ENCODE measurements at places on chromosomes 4 and X.

DNA sequence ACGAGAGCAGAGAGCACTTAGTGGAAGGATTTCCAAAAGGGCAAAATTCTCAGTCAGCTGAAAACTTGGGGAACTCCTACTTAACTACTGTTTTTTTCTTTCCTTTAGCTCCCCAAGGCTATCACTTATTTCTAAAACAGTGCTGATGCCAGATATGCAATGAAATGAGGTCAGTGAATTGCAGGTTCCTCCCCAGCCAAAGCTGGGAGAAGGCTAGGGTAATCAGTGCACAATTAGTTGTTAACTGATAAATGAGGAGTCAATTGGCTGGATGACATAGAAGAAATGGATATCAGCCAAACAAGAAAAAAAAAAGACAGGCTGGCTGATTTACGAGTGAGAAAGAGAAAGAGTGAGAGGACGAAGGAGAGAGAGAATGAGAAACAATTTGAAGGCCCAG, 195.6 kb downstream of the GPC3 start:
- DNase-seq = no peak

DNA sequence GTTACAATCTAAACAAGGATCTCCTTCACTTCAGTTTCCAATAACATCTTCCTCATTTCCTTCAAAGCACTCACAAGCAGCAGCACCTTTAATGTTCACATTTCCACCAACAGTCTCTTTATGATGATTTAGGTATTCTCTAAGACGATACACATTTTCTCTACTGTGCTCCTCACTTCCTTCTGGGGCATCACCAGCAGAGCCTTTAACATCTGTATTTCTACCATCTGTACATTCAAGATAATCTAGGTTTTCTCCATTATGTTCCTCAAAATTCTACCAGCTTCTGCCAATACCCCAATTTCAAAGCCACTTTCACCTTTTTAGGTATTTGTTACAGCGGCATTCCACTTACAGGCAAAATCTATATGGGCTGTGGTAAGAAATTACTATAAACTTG, 80.6 kb downstream of the FBXW7 start:
- no peak for DNase-seq

DNA sequence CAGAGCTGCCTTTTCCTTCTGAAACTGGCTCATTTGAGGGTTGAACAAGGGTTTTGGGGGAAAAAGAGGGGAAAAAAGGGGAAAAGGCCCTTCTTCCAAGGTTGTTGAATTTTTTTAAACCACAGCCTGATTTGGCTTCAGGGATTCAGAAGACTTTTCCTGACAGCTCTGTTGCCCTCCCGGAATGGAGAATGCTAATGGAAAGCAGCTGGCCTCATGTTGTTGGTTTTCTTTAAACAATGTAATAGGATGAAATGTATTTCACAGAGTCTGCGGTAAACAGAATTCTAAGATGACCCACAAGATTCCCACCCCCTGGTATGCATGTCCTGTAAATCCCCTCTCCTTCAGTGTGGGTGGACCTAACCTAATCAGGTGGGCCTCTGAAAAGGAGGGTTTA, 3.3 kb upstream of the KIAA1210 start:
- DNase-seq = no peak

DNA sequence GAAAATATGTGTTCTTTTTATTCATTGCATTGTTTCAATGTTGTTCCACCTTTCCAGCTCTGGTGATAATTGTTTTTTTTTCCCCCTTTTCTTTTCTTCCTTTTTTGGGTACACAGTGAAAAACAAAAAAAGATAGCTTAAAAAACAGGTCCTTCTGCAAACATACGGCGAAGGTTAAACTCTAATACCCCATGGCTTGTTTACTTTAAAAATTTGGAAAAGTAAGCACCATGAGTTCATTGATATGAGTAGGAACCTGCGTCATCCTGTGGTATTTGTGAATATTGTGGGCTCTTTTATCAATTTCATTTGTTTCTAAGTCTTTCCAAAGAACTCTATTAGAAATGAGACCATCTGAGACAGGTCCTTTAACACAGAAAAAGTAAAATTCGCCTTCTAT, 123.5 kb downstream of the CHRNA9 start:
- DNase-seq = no peak

DNA sequence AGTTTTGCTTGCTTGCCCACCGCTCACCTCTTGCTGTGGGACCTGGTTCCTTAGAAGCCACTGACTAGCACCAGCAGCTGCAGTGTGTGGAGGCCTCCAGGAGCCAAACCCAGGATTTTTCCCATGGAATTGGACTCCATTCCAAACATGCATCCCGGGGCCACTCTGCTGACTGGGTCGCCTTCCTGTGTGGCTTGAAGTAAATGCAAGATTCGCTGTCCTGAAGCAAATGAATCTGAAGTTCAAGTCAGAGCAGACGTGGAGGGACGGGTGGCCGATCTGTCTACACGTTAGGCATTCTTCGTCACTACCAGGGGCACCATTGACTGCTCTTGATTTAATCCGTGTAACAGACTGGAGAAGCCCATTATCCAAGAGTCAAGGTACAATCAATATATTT, 109.0 kb downstream of the SHOX start:
- no peak for DNase-seq

- DNase-seq = peak; percentile 74
Observed at GRCh38 chrX:13087322-13088155, 43.1 kb upstream of the FAM9C start.

- DNase-seq = peak; percentile 12
Observed at GRCh38 chr4:37721995-37722638, 35.9 kb upstream of the RELL1 start.

DNA sequence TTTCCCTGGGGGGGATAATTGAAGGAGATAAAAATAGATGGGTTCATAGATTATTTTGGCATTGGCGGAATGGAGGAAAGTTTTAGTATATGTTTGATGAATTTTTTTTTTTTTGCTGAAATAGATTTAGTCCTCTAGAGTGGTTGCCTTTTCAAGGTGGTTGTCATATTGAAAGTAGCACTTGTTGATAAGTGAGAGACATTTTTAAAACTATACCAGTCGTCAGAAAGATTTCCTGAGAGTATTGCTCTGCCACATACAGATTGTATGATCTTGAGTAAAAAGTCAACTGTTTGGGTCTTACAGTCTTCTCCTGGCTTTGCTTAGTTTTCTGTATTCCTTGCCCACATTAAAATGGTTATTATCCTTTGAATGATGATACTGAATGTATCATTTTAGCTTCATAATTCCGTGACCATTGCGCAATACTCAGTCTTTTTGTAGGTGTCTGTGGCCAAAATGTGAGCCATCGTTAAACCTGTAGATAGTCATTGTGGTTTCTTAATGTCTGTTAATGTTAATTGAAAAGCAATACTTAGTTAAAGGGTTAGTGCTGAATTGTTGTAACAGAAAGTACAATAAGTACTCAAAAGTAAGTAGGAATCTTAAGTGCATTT, 7.1 kb downstream of the SMARCAD1 start:
- DNase-seq = no peak

GRCh38 chrX:101388604-101389003, 2.2 kb upstream of the RPL36A start:
- no peak for DNase-seq

DNA sequence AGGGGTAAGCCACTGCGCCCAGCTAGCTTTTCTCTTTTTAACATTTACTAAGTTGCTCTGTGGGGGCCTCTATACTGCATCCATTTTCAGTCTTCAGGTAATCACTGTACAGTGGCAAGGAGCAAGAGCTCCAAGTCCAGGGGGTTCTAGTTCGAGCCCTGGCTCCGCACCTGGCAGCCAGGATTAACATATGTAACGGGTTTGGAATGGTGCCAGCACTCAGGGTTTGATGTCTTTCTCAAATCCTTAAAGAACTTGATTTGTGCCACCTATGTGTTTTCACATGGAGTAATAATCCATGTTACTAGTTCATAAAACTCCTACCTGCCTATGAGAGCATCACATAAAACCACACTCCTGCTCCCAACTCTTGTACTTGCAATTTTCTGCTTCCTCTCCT, 4.5 kb downstream of the GRPEL1 start:
- no peak for DNase-seq

DNA sequence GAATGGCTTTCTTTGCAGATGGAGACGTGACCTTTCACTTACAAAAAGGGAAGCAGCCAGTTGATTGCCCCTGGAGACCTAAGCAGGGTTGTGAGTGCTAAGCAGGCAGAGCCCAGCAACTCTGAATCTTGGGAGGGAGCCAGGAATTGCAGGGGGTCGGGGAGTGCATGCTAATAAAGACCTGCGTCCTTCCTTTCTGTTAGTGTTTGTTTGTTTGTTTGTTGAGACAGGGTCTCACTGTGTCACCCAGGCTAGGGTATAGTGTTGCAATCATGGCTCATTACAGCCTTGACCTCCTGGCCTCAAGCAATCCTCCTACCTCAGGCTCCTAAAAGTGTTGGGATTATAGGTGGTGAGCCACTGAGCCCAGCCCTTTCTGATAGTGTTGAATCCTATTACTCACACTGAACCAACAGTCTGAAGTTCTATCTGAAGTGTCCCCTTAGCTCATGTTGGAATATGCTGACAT, 137.4 kb downstream of the CEP135 start:
- no peak for DNase-seq

- no peak for DNase-seq
Observed at GRCh38 chrX:68193234-68193633, 240.1 kb downstream of the OPHN1 start.

DNA sequence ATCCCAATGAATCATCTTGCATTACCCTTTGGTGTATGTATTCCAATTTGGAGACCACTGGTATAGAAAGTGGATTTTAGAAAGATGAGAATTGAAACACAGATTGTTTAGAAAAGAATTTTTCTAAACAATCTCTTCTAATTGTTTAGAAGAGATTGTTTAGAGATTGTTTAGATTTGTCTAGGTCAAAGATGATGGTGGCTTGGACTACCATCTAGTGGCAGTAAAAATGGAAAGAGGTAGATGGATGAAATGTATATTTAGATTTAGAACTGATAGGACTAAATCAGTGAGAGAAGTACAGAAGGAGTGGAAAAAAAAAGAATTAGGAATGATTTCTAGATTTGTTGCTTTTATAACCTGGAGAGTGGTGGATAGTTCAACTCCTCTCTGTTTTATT, 70.6 kb downstream of the ARSJ start:
- no peak for DNase-seq

DNA sequence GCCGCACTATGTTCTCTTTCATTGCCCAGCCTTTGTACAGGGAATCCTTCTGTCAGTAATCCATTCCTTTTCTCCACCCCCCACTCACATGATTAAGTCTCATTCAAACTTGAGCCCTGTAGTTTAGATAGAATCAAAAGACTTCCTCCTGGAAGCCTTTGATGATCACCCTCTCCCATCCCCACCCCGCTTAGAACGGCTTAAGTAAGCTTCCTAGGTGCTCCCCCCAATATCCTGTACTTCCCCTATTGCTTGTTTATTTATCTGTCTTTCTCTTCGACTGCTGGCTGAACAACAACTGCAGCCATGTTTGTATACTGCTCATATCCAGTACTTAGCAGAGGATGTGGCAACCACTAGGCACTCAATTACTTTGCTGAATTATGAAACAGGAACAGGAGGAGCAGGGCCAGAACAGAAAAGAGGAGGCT, 38.5 kb upstream of the GPC3 start:
- no peak for DNase-seq

DNA sequence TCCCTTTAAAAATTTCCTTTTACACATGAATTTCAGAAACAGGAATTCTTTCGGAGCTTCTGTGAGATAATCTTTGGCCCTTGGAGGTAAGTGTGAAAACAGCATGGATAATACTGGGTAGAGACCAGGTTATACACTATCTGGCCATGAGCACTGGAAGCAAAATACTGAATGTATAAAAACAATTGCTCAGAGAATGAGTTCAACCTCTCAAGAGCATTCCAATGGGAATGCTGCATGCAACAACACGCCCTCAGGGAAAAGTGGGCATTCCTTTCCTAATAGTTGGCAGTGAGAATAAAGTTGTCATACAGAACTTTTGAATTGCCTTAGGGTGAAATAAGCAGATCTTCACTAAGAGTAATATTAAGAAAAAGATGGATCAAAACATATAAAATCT, 574.8 kb upstream of the DIPK2B start:
- no peak for DNase-seq

DNA sequence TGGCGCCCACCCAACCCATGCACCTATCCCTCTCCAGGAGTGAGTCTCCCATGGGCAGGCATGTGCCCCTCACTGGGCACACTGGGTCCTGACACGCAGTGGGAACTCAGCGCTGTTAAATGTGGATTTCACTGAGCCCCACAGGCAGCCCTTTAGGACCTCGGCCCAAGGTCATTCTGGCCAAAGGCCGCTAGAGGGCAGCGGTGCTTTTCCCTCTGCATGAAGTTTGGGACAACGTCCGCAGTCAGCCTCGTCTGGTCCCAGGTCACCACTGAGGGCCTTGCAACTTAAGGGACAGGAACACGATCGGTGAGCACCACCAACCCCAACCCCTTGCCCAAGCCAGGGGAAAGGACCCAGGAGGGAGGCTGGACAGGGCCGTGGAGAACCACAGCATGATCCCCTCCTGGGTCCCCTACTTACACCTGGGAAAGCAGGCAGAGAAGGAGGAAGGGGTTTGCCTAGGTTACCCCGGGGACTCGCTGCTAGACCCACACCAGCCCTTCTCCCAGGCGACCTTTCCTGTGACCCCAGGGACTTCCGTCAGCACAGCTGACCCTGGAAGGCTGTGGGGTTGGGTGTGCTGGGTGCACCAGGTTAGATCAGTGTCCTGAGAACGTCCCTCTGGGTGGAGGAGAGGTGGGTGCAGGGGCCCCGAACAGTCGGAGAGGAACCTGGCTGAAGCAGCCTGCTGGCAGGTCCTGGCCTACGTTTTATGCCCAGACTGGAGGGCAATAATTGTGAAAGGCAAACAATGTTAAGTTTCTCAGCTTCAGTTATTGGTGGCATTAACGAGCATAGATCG, 24.0 kb downstream of the CYTL1 start:
- DNase-seq = peak; percentile 51

- no peak for DNase-seq
Observed at GRCh38 chrX:149819371-149819770, 37.6 kb downstream of the MAGEA9 start.

GRCh38 chrX:10106806-10107205, 50.0 kb upstream of the CLCN4 start:
- DNase-seq = peak; percentile 54

- no peak for DNase-seq
Observed at GRCh38 chr4:6355052-6355451, 85.4 kb downstream of the WFS1 start.

GRCh38 chr4:105248613-105249012, 101.9 kb downstream of the TET2 start:
- no peak for DNase-seq

GRCh38 chr4:128848461-128848860, 39.0 kb downstream of the JADE1 start:
- no peak for DNase-seq

DNA sequence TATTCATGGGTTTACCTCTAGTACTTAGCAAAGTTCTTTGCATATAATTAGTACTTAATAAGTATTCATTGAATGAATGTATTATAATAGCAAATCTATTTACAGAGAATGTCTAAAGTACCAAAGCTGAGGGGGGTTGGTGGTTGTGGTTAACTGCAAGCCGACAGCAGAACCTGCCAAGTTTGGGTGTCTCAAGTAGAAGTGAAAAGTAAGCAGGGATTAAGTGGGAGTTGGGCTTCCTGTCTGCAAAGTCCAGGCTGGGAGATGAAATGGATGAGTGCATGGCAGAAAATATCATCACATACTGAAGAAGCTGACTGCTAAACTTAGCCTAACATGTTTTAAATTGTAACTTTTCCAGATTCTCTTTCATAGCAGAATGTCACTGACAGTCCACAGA, 169.6 kb downstream of the CAMK2D start:
- DNase-seq = no peak

GRCh38 chrX:123779908-123780396, 47.1 kb upstream of the THOC2 start:
- DNase-seq = no peak

- DNase-seq = no peak
Observed at GRCh38 chr4:145912376-145912775, 26.2 kb downstream of the ZNF827 start.
